D341Med (cell line): ENCODE measurements at places on chromosomes 16 and 17.

DNA sequence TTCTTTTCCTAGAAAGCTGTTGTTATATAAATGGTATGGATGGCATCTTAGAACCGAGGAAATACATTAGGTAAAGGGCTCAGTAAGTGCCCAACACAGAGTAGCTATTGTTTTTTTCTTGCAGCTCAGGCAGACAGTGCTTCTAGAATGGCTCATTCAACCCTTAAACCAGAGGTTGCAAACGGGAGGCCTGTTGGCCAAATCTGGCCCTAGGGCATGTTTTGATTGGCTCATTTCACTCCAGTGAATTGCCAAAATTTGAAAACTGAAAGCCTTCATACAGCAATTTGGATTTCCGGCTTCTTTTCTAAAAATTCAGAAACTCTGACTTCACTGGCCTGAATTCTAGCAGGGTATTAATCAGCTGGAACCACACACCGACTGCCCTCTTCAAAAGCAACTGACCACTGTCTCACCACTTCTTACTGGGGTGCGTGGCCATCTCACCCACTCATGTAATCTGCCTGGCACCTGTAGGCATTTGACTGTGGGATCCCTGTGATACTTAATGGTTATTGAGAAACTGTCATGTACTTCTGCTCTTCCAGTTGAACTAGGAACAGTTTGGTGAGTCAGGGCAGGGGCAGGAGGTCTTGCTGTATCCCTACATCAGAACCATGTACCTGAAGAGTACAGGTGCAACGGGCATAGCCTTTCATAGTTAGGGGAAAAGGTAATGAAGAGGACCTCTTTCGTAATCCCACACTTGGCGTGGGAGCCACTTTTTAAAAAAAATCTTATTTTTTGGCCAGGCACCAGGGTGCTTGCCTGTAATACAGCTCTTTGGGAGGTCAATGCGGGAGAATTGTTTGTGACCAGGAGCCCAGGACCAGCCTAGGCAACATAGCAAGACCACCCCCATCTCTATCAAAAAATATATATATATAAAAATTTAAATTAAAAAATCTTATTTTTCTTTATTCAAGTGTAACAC, 53.6 kb upstream of the SCNN1B start:
- DNase-seq: no peak

GRCh38 chr16:87765473-87765775, 362 bp downstream of the KLHDC4 start:
- DNase-seq: no peak

GRCh38 chr17:2712300-2713043, 908 bp upstream of the CLUH start:
- DNase-seq: no peak

DNA sequence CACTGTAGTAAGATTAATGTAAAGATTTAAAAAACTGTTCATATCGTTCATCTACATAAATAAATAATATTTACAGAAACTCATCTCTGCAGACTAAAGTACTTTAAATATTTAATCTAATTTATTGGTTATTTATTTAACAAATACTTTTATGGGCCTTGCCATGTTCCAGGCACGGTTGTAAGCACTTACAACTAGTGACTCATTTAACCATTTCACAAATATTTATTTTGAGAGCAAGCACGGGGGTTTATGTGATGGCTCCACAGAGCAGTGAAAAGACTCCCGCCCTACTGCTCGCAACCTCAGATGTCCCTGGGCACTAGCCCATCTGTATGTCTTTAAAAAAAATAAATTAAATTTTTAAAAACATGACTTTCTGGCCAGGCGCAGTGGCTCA, 575.9 kb downstream of the WWOX start:
- no peak for DNase-seq

DNA sequence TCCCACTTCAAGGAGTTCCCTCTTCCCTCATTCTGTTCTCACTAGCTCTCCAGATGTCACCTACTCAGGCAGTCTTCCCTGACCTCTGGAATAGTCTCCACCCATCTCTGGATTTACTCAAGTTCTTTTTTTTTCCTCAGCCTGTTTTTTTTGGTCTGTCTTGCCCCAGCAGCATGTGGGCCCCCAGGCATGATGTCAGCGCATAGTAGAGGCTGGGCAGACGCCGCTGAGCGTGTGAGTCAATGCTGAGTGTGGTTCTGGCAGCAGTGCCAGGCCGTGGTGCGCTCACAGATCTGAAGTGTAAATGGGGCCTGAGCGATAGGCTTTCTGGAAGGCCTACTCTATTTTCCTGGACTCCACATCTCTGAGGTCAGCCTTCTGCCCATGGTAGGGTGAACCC, 2.7 kb upstream of the KCNJ18 start:
- no peak for DNase-seq
